ENCODE measurements at places on chromosomes 2 and 18. TPM values are rescaled to one million over a fixed set of nuclear protein-coding genes. Genes with fewer than 3 reads are reported as not detected.

The MTERF4 gene
- 28.9 TPM for total RNA-seq

The PLB1 gene
- 0.80 TPM for total RNA-seq

The SFT2D3 gene
- total RNA-seq = 5.6 TPM

The FEV gene
- not detected for total RNA-seq

The IL36G gene
- not detected for total RNA-seq

The UGT1A8 gene
- 0.15 TPM for total RNA-seq

The PLA2R1 gene
- total RNA-seq = 5.7 TPM

The SCN3A gene
- total RNA-seq = not detected

The ANKZF1 gene
- total RNA-seq = 36.2 TPM

The DNAH6 gene
- total RNA-seq = 0.26 TPM

The C18orf54 gene
- total RNA-seq = 7.5 TPM

The MBD5 gene
- 40.2 TPM for total RNA-seq
